ENCODE measurements at places on chromosomes 6 and 20.

DNA sequence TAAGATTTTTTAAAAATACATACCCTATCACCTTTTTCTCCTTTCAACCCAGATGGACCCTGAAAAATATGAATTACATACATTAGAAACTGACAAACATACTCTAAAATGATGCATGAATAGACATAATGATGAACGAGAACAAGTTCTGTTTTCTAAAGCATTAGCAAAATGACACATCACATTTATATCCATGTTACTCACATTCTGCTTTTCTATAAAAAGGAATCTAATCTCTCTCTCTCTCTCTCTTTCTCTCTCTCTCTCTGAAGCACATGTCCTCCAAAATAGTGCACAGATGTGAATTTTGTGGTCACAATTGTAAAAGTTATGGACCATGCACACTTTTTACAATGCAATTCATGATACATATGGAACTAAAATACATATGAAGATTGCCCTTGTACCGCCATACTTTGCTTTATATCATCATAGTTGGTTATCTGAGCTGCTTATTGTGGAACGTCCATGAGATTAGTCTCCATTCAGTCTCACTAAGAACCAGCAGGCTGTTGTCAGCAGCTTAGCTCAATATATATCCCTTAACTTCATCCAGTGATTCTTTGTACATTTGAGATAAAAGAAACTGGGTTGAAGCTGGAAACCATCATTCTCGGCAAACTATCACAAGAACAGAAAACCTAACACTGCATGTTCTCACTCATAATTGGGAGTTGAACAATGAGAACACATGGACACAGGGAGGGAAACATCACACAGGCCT lies 114.2 kb downstream of the COL12A1 start:
- no peak for DNase-seq

GRCh38 chr6:6411115-6411514 lies 90.7 kb upstream of the F13A1 start:
- no peak for DNase-seq

GRCh38 chr6:53686355-53686940 lies 20.9 kb upstream of the KLHL31 start:
- no peak for DNase-seq

- no peak for DNase-seq
These were observed 60.1 kb upstream of the LRRC1 start for GRCh38 chr6:53734473-53735299.

DNA sequence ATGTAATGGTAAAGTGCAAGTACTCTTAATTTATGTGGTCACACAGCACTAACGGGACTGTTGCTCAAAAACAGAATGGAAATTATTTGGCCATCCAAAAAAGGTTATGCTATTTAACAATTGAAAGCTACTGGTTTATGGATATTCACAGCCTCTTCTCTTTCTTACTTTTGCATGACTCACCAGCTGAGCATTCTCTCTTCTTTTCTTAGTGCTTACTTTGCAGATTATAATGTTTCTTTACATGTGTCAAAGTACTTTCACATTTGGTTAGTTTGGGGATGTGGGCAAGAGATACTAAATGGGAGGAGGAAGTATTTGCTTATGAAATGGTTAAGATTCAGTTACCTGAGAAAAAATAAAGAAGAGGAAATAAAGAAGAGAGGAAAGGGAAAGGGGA lies 610.5 kb downstream of the HTR1B start:
- no peak for DNase-seq

All from cortex of kidney (tissue), 1 donor.